ENCODE measurements at places on chromosomes 6 and 20.

DNA sequence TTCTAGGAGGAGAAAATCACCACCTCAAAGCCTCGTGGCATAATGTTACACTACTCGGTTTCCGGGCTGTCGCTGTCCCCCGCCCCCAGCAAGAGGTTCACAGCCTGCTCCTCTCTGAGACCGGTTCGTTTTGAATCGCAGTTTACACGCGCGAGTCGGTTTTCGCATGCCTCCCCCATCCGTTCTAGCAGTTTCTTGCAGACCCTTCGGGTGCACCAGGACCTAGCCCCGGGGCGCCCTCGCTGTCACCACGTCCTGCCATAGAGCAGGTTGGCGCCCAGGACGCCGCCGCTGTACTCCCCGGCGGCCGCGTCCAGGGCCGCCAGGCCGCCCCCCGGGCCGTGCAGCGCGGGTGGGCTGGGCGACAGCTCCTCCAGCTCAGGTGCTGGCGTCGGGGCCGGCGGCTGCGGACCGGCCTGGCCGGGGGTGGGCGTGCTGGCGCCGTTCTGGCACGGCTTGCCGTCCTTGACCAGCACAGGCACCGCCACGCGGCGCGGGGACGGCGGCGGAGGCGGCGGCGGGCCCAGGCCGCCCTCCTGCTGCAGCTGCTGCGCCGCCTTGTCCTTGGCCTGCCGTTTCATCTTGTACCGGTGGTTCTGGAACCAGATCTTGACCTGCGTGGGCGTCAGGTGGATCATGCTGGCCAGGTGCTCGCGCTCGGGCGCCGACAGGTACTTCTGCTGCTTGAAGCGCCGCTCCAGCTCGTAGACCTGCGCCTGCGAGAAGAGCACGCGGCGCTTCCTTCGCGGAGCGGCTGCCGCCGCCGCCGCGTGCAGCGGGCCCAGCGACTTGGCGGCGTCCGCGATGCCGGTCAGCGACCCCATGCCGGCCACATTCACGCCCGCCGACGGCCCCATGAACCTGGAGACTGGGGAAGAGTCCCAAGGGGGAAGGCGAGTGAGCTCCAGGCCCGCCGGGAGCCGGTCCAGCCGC lies 1.4 kb downstream of the NKX2-4 start:
- no peak for DNase-seq

DNA sequence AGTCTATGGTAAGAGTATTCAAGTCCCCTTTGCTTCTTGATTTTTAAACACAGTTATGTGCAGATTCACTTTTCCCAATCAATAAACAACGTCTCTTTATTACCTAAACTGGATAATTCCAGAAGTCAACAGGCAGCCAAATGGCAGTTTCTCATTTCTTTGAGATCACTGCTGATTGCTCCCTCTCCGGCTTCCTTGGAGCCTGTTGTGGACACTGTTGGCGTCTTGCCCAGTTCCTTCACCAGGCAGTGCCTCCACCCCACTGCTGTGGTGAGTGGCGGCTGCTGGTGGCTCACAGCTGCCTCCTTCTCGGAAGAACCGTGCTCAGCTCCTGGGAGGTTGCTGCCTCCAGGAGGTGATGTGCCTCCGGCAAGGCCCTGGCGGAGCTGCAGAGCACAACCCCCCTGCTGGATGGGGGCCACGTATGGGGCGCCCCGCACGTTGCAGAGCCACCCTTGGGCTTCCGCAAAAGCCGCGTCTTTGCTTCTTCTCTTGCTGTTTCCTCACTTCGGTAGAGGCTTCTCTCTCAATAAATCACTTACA lies 105.1 kb upstream of the CNKSR3 start:
- DNase-seq: peak; percentile 59

- no peak for DNase-seq
Measured at GRCh38 chr6:4647414-4648365, 128.5 kb upstream of the CDYL start.

- no peak for DNase-seq
Measured at GRCh38 chr6:139323511-139324300, 31.9 kb upstream of the TXLNB start.

GRCh38 chr6:146345598-146345997 lies 198.0 kb upstream of the RAB32 start:
- no peak for DNase-seq

DNA sequence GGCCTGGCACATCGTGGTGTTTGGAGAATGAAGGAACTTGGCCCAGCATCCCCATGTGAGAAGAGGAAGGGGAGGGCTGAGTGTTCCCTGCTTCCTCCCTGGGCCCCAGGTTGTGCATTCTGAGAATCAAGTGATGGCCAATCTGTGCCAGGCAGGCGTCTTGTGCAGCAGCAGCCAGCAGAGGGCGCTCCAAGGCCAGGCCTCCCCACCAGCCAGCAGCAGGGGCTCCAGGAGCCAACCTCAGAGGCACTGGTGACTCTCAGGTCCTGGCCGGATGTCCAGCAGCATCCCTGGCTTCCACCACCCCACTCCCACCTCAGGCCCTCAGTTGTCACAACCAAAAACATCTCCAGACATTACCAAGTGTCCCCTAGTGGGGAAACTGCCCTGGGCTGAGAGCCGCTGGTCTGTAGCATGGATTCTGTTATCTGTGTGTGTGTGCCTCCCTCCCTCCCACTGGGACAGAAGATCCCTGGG lies 192.0 kb downstream of the PREX1 start:
- no peak for DNase-seq

DNA sequence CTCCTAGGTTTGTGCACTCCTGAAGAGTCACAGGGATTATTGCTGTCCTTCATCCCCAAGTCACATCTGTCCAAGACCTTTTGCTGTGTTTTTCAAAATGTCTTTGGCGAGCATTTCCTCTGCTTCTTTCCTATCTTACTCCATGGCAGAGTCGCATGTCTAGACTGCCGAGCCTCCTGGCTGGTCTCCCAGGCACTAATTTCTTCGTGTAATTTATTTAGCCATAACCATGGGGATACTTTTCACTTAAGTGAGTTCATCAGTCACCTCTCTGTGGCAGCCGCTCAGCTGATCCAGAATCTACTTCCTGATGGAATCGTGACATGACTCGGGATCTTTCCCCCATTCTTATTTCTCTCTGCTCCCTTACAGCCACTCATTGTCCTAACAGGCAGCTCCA lies 25.8 kb downstream of the ADGRF5 start:
- no peak for DNase-seq

- no peak for DNase-seq
Measured at GRCh38 chr20:50561379-50562078, 51.3 kb downstream of the PTPN1 start.

DNA sequence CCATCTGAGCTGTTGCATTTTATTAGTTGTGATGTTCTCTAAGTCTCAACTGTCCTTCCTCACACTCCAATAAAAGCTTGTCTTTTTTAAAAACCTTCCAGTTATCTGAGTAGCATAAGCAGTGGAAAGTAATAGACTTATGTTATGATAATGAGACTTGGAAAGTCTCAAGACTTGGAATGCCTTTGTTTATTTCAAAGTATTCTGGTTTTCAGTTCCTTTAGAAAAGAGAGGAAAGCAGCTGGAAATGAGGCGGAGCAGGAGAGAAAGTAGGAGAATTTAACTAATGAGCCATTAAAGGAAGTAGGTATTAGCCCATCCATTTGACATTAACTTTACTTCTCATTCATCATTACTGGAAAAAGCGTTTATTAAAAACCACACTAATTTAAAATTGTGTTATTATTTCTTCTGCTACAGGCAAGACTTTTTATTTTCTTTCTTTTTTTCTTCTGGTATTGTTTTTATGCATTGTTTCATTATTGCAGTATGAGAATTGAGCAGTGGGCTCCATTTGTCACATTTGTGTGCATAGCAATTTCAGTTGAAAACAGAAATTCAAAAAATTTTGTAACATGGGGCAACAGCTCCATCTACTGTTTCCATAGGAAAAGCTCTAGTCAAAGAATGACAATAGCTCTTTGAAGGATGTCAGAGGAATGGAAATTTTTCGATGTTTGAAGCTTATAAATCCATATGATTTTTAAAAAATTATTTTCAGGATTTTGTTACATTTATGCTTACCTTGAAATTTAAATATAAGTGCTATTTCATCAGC lies 194.8 kb downstream of the COL9A1 start:
- peak; percentile 18 for DNase-seq

DNA sequence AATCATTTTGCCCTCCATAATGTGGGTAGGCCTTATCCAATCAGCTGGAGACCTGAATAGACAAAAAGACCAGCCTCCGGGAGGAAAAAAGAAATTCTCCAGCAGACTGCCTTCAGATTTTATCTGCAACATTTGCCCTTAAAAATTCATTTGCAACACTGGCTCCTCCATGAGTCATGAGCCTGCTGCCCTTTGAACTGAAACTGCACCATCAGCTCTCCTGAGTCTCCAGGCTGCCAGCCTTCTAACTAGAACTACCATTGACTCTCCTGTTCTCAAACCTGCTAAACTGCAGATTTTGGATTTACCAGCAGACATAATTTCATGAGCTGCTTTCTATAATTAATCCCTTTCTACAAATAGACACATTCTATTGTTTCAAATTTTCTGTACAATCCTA lies 223.9 kb upstream of the THEMIS start:
- no peak for DNase-seq

Measured in NCI-H1048 (cell line).